Lung (tissue), 17 donors: ENCODE measurements at places on chromosomes 11 and 22. TPM values are rescaled to one million over a fixed set of nuclear protein-coding genes. Genes with fewer than 3 reads are reported as not detected.

Gene ZNF280B
- 0.49 TPM for total RNA-seq

Gene HTR3B
- not detected for total RNA-seq

Gene SLC5A1
- 3.5 TPM for total RNA-seq

Gene PRR14L
- total RNA-seq: 38.0 TPM

Gene DRD4
- not detected for total RNA-seq

Gene DEUP1
- 2.4 TPM for total RNA-seq

Gene CRYBB3
- not detected for total RNA-seq

Gene RNF26
- total RNA-seq: 8.2 TPM

Gene SORL1
- total RNA-seq: 61.7 TPM

Gene GPR83
- not detected for total RNA-seq

Gene MRGPRX3
- 0.12 TPM for total RNA-seq

Gene HPX
- 2.3 TPM for total RNA-seq

Gene PIK3IP1
- total RNA-seq: 25.4 TPM

Gene NTM
- total RNA-seq: 30.9 TPM

Gene C11orf52
- total RNA-seq: 16.0 TPM
